ENCODE measurements at places on chromosomes 16 and 17.

DNA sequence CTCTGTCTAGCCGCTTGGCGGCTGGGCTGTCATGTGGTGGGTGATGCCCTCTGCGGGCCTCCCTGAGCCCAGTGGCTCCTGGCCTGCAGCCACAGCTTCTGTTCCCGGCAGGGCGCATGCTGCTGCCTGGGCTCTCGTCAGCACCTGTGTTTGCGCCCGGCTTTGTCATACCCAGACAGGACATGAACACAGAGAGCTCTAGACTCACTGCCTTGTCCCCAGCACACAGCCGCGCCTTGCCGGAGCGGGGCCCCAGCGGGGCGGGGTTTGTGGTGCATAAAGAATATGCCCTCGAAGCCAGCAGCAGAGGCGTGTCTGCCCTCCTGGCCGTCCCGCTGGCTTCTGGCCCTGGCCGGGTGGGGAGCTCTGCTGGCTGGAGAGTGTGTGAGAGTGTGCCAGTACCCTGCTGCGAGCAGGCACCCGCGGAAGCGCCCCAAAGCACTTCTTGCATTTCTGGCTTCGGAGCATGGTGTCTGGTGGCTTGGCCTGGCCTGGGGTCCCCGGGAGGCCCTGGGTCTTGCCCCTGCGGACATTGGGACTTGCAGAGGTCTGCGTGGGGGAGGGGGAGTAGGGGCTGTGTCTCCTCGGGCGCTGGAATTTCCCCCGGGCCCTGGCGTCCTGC, 14.4 kb downstream of the ASPSCR1 start:
- DNase-seq = no peak

GRCh38 chr17:53950207-53950857, 127.6 kb downstream of the KIF2B start:
- no peak for DNase-seq

DNA sequence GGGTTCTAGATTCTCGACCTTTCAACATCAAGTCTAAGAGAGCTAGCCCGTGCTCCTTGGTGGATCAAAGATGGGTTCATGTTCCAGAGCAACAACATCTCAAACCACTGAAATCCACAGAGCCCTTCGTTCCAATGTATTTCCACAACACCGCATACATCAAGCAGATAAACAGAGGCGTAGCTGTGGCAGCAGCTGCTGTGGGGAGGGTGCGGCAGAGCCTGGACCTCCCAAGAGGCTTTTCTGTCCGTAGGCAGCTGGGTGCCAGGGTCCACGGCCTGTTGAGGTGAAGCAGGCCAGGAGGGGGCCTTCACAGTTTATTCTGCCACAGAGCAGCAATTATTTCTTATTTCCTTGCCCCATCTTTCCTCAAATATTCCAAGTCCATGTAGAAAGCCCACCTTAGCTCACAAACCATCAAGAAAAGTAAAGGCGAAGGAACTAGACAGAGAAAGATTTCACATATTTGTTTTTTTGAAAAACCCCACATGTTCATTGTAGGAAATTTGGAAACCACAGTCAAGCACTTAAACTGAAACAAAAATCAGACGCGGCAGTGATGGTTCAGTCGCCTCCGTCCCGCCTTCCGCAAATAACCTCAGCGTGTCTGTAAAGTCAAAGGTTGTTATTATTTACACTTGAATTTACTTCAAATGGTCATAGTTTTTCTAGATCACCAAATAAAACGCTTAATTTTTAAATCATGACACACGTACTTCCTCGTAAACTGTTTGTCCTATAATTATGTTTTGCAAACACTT, 144.6 kb upstream of the FOXF1 start:
- DNase-seq = no peak

DNA sequence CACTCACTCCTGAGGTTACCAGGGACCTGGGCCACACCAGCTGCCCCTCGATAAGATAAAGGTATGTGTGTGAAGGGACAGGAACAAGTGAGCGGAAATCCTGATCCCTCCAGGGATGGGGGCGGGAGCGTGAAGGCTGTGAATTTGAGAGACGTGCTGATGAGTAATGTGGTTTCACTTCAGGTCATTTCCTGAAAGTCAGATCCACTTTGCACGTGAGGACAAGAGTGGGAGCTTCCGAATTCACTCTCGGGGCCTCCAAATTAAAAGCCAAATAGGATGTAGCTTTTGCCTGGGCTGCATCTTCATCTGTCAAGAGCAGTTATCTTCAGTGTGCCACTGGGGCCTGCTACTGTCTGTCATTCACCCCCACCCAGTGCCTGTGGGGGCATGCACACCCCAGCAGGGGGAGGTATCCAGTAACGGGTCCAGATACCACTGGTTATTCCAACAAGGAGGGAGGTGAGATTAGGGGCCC, 87.4 kb upstream of the LHX1 start:
- no peak for DNase-seq

GRCh38 chr17:43880420-43880991, 26.8 kb downstream of the MPP2 start:
- DNase-seq = peak; percentile 3

DNA sequence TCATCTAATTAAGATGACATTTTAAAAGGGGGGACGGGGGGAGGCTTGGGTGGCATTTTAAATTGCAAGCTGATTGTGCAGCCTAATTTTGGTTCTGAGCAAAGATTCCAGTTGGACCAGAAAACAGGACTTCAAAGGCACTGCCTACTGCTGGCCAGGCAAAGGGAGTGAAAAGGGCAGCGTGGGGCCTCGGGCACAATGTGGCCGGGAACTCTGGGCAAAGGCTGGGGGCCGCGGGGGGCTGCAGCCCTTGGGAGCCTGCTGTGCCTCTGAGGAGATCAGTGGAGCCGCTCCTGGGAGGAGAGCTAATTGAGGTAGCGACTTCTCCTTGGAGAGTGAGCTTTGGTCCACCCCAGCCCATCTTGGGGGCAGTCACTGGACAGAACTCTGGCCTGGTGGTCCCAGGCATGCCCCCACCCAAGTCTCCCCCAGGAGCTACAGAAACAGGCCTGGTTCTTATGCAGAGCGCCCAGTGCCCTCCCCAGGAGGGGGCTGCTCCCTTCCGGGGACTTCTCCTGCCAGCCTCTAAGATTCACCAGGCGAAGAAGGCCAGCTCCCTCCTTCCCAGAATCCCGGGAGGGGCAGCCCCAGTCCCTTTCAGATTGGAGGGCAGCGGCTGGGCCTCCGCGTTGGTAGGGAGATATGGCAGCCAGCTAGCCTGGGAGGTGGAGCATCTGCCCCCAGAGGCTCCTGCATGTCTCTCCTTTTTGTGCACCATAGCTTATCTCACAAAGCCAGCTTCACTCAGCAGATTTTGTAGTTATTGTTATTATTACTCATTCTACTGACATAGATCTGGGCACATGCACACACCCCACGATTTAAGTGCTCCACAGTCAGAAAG, 115.6 kb downstream of the GNAO1 start:
- DNase-seq = no peak

DNA sequence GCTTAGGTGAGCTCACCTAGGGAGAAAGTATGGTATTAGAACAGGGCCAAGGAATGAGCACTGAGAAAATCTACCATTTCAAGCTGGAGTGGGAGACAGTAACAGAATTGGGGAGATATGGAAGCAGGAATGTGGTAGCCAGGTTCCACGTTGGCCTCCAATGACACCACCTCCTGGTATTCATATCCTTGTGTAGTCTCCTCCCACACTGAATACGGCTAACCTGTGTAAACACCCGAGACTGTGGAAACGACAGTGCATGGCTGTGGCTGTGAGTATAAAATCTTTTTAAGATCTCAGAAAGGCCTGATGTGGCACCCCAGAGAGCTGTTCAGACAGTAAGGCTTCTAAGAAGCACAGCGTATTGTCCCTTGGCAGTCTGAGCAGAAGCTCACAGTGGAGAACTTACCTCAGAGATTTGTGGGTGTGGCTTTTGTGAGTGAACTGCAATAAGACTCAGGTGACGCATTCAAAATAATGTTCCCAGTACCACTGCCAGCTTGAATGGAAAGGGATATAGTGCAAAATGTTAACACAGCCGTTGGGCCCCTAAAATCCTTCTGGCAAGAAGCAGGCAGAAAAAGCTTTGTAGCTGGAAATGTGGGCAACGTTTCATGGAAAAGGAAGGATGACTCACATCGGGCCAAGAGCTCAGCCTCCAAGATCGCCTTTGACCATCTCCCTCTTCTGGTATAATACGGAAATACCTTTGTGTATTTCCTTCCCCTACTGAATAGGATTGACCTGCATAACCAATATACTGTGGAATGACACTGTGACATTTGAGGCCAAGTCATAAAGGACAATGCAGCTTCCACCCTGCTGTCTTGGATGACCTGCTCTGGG, 14.4 kb downstream of the SDR42E1 start:
- DNase-seq = no peak

DNA sequence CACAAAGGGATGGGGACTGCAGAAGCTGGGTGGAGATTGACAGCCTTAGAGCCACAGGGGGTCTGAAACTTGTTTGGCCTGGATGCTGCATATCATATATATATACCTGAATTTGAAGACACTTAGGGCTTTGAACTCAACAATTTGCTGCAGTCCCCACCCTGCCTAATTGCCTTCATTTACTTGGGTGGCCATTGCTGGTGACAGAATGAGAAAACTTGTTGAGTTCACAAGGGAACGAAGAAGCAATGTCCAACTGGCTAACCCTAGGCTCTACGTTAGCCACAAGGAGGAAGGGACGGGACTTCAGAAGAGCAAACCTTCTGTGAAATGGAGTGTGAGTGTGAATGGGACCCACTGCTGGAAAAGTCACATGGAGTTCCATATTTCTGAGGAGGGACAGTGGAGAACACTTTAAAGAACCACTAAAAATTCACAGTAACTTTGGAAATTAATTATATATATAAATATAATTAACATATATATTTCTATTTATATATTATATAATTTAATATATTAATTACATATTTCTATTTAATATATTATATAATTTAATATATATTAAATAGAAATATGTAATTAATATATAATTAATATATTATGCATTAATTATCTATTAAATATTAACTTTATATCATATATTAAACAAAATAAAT, 215.3 kb upstream of the SOX9 start:
- DNase-seq = no peak

DNA sequence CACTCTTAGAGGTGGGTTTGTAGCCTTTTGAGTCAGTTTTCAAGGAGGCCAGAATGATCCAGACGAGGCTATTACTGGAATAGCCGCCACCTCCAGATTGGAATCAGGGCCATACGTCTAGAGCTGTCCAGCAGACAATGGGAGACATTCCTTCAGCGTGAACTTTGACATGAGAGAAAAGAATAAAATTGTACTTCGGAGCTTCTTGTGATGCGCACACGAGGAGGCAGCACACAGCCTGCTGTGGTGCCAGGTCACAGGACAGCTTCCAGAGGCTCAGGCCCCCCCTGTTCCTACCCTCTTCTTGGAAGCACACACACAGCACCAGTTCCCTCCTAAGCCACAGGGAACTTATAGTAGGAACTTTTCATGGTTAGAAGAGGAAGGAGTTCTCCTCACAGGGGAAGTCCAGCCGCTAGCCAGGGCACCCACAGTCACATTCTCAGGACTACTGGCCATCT, 81.0 kb downstream of the VPS53 start:
- DNase-seq = no peak
